ENCODE measurements at places on chromosomes 5 and 9.

DNA sequence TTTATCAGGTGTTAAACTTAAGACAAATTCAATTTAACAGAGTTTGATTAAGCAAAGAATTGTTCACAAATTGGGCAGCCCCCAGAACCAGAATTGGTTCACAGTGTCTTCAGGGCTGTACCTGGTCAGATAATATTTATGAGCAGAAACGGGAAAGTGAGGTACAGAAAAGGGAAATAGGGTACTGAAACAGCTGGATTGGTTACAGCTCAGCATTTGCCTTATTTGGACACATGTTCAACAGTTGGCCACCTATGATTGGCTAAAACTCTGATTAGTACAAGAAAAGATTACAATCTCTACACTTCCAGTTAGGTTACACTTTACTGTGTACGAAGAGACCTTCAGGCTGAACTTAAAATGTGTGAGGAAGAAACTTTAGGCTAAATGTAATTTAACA is 18.7 kb downstream of the LRRC70 start:
- no peak for DNase-seq

DNA sequence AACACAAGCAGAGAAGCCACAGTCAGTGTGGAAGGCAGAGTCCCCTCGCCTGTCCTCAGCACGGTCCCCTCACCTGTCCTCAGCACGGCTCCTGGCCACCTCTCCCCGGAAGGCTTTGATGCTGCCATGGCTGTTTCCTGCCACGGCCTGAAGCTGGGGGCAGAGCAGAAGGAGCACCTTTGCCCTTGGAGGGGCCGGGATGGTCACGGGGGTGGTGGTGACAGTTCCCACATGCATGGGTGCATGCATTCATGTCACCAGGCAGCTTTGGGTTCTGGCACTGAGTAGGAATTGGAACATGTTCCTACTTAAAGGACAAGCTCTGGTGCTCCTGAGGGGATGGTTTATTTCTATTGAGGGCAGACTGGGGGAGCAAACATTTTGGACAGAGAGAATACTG is 57.8 kb upstream of the PHYKPL start:
- DNase-seq: no peak

GRCh38 chr9:135505406-135506187 is 5.1 kb downstream of the MRPS2 start:
- DNase-seq: no peak

GRCh38 chr5:32044434-32044833 is 129.7 kb downstream of the GOLPH3 start:
- no peak for DNase-seq

GRCh38 chr5:59040024-59040803 is 457.3 kb downstream of the RAB3C start:
- DNase-seq: no peak

GRCh38 chr5:122063836-122064235 is 14.2 kb downstream of the LOX start:
- no peak for DNase-seq

DNA sequence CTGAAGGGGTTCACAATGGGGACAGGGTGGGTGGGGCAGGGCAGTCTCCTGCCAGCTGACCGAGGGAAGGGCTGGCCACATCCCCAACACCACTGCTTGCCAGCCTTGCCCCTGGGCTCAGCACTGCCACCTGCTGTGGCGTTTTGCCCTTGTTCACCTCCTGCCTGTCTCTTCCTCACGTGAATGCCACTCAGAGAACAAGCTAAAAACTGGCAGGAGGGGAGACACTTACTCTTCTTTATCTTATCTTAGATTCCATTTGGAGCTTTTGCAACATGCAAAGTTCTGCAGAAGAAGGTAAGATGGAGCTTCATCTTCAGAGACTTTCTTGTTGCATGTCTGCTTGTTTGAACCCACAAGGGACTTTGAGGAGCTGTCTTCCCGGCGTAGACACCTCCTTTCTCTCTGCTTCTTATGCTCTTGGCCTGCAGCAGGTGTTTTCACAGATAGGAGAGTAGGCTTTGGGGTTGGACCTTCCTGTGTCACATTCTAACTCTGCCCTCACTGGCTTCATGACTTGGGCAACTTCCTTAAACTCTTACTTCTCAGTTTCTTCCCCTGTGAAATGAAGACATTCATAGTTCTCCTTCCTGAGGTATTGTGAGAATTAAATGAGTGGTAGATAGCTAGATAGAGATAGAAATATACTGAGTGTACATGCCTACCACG is 4.1 kb downstream of the LRSAM1 start:
- no peak for DNase-seq

Measured in activated CD4-positive, alpha-beta T cell treated with anti-CD3 and anti-CD28 coated beads, Interleukin-2, amount 50 U/mL, for 4 hours (primary cell).